ENCODE measurements at places on chromosomes 2 and 18. TPM values are rescaled to one million over a fixed set of nuclear protein-coding genes. Genes with fewer than 3 reads are reported as not detected.

- H3K27me3 ChIP-seq = no peaks in the 10 kb centered on the region
- peaks cover 15% of the 10 kb centered on the region for H3K36me3 ChIP-seq
- no peak overlapping the region for H3K4me3 ChIP-seq
- no peak for DNase-seq
- peak overlapping the region; percentile 85 for H3K27ac ChIP-seq
- peaks cover 18% of the 10 kb centered on the region for H3K4me1 ChIP-seq
Measured at GRCh38 chr2:232842689-232843088, 27.4 kb upstream of the SNORC start.

DNA sequence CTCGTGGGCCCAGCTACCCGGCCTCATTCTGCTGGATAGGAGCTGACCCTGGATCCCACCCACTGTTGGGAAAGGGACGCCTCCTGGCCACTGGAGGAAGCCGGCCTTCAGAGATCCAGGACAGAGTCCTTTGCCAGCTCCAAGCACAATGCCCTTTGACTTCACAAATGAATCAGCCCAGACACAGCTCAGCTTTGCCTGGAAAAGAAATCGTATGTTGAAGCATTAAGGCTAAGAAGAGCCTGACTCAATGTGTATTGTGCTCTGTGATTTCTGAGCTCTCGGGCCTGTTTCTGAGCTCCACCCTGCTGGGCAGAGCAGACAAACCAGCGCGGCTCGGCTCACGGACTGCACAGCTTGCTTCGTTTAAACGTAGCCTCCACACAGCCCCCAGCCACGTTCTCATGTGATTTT, 162.9 kb upstream of the APCDD1 start:
- no peaks in the 10 kb centered on the region for H3K27me3 ChIP-seq
- H3K4me3 ChIP-seq = no peak overlapping the region
- no peaks in the 10 kb centered on the region for H3K4me1 ChIP-seq

Gene RIT2
- total RNA-seq = not detected

Gene VWA3B
- total RNA-seq = 0.19 TPM

GRCh38 chr2:222218786-222219185, 80.0 kb downstream of the PAX3 start:
- no peak overlapping the region for H3K4me3 ChIP-seq
- H3K4me1 ChIP-seq = no peaks in the 10 kb centered on the region
- H3K36me3 ChIP-seq = no peaks in the 10 kb centered on the region
- no peak overlapping the region for H3K27ac ChIP-seq
- H3K27me3 ChIP-seq = no peaks in the 10 kb centered on the region

DNA sequence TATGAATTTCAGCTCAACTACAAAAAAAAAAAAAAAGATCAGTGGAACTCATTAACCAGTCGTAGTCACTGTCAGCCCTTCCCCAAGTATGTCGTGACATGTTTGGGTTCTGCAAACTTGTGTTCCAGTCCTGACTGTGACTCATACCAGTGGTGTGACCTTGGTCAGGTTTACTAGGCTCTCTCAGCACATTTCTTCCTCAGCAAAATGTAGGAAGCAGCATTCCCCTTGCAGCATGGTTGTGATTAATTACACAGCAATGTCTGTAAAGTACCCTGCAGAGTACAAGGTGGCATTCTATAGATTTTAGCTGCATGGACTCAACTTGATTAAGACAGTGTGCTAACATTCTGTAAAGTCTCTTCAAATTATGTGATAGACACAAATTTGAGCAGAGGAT, 156.9 kb downstream of the LAMA1 start:
- no peak overlapping the region for H3K4me3 ChIP-seq
- no peaks in the 10 kb centered on the region for H3K36me3 ChIP-seq
- H3K4me1 ChIP-seq = no peaks in the 10 kb centered on the region
- DNase-seq = no peak
- no peaks in the 10 kb centered on the region for H3K27me3 ChIP-seq

GRCh38 chr2:161905389-161906046, 168.5 kb downstream of the DPP4 start:
- peak overlapping the region; percentile 47 for H3K27ac ChIP-seq
- H3K4me1 ChIP-seq = peaks cover 11% of the 10 kb centered on the region
- no peaks in the 10 kb centered on the region for H3K36me3 ChIP-seq
- H3K4me3 ChIP-seq = no peak overlapping the region
- DNase-seq = peak; percentile 25

Gene AGPS
- 38.8 TPM for total RNA-seq

Gene SPDYA
- 1.5 TPM for total RNA-seq

GRCh38 chr2:29455200-29455860, 340.1 kb downstream of the CLIP4 start:
- peaks cover 13% of the 10 kb centered on the region for H3K27me3 ChIP-seq
- H3K4me1 ChIP-seq = no peaks in the 10 kb centered on the region
- DNase-seq = no peak

DNA sequence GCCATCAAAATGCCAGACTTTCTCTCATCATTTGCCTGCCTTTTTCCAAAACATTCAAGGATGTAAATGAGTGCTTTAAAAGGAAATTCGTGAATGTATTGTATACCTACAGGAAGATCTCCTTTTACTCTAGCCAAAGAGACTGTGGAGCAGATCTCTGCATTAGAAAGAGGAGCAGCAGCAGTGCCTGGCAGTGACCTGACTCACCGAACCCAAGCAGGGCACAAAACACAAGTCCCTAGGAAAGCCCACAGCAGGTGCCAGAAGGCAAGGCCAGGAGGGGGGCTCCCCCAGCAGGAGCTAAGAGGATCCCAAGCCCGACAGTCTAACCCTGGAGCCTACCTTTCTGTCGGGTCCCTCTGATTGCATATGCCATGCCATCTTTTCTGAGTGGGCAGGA, 47.9 kb downstream of the L3MBTL4 start:
- peaks cover 5% of the 10 kb centered on the region for H3K4me1 ChIP-seq
- no peak for DNase-seq
- no peaks in the 10 kb centered on the region for H3K36me3 ChIP-seq
- H3K27me3 ChIP-seq = no peaks in the 10 kb centered on the region
- H3K27ac ChIP-seq = no peak overlapping the region

Gene FAM228B
- 18.0 TPM for total RNA-seq

GRCh38 chr2:236636261-236636660, 66.6 kb downstream of the ACKR3 start:
- no peak for DNase-seq
- H3K27ac ChIP-seq = no peak overlapping the region
- no peaks in the 10 kb centered on the region for H3K4me1 ChIP-seq
- H3K4me3 ChIP-seq = no peak overlapping the region
- peaks cover 11% of the 10 kb centered on the region for H3K27me3 ChIP-seq

- no peak for DNase-seq
- H3K4me3 ChIP-seq = no peak overlapping the region
Measured at GRCh38 chr2:37459095-37459981, 114.9 kb downstream of the QPCT start.

Gene TLX2
- 2.4 TPM for total RNA-seq

Gene COL3A1
- total RNA-seq = not detected

- no peaks in the 10 kb centered on the region for H3K4me1 ChIP-seq
- H3K4me3 ChIP-seq = no peak overlapping the region
- no peak overlapping the region for H3K27ac ChIP-seq
- DNase-seq = no peak
Measured at GRCh38 chr18:58239879-58240278, 195.9 kb downstream of the NEDD4L start.

Gene IL1RN
- 18.5 TPM for total RNA-seq

- H3K27ac ChIP-seq = no peak overlapping the region
- DNase-seq = no peak
- H3K4me3 ChIP-seq = peak overlapping the region; percentile 53
- peaks cover 14% of the 10 kb centered on the region for H3K4me1 ChIP-seq
- H3K36me3 ChIP-seq = no peaks in the 10 kb centered on the region
Measured at GRCh38 chr18:31497404-31497835, 557 bp upstream of the DSG2 start.

GRCh38 chr18:1774261-1774660, 797.0 kb downstream of the METTL4 start:
- no peak overlapping the region for H3K27ac ChIP-seq
- H3K36me3 ChIP-seq = no peaks in the 10 kb centered on the region
- no peak overlapping the region for H3K4me3 ChIP-seq
- no peaks in the 10 kb centered on the region for H3K4me1 ChIP-seq
- no peak for DNase-seq
- H3K27me3 ChIP-seq = no peaks in the 10 kb centered on the region

GRCh38 chr2:232633413-232634205, at the start of gene EFHD1:
Gene EFHD1, plus strand, starts transcription at chr2:232633604. Its CDS starts 101 bp downstream, at chr2:232633705.
- H3K36me3 ChIP-seq = no peaks in the 10 kb centered on the region
- H3K4me1 ChIP-seq = peaks cover 5% of the 10 kb centered on the region
- H3K27me3 ChIP-seq = peaks cover 53% of the 10 kb centered on the region
- H3K4me3 ChIP-seq = peak within 1 kb of the TSS; percentile 73

Gene PAX8
- 3.0 TPM for total RNA-seq

DNA sequence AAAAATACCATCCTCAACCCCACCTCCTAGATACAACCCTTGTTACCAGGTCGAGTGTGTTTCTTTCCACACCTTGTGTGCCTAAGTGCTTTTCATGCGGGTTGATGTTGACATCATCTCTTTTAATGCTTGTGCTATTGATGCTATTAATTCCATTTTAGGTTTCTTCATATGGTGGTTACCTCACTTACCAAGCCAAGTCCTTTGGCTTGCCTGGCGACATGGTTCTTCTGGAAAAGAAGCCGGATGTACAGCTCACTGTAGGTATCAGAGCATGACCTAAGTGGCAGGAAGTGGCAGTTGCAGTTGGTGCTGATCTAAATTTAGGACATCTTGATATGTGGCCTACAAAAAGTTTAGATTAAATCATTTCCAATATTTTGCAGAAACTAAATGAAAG, 149.9 kb upstream of the TTC39C start:
- no peak overlapping the region for H3K4me3 ChIP-seq
- no peaks in the 10 kb centered on the region for H3K27me3 ChIP-seq
- H3K36me3 ChIP-seq = no peaks in the 10 kb centered on the region
- H3K4me1 ChIP-seq = peaks cover 48% of the 10 kb centered on the region
- DNase-seq = peak; percentile 12
- H3K27ac ChIP-seq = peak overlapping the region; percentile 89

Gene DSG4
- total RNA-seq = not detected

DNA sequence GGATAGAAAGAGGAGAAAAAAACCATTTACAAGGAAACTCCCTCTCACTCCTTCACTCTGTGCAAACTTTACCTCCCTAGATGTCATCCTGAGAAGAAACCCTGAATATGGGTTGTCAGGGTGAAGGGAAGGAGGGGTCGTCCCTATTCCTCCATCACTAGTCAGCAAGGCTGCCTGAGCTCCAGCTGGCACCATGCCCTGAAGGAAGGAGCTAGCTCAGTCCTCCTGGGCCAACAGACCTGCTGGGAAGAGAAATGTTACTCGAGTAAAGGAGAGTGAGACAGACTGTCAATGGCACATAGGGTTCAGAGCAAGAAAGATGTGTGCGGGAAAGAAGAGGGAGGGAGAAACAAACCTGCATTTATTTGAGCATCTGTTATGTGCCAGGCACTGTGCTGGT, 18.3 kb upstream of the EPAS1 start:
- H3K27ac ChIP-seq = no peak overlapping the region
- no peaks in the 10 kb centered on the region for H3K36me3 ChIP-seq
- no peak for DNase-seq

GRCh38 chr2:9258953-9259399, 52.4 kb downstream of the ASAP2 start:
- H3K36me3 ChIP-seq = no peaks in the 10 kb centered on the region
- H3K27me3 ChIP-seq = no peaks in the 10 kb centered on the region
- DNase-seq = no peak
- H3K4me1 ChIP-seq = peaks cover 8% of the 10 kb centered on the region

Gene CYP27C1
- total RNA-seq = not detected

Gene C2orf92
- 15.2 TPM for total RNA-seq

GRCh38 chr2:136436936-136437335, 319.0 kb upstream of the CXCR4 start:
- H3K27ac ChIP-seq = no peak overlapping the region
- peaks cover 8% of the 10 kb centered on the region for H3K27me3 ChIP-seq
- H3K36me3 ChIP-seq = no peaks in the 10 kb centered on the region
- DNase-seq = no peak

DNA sequence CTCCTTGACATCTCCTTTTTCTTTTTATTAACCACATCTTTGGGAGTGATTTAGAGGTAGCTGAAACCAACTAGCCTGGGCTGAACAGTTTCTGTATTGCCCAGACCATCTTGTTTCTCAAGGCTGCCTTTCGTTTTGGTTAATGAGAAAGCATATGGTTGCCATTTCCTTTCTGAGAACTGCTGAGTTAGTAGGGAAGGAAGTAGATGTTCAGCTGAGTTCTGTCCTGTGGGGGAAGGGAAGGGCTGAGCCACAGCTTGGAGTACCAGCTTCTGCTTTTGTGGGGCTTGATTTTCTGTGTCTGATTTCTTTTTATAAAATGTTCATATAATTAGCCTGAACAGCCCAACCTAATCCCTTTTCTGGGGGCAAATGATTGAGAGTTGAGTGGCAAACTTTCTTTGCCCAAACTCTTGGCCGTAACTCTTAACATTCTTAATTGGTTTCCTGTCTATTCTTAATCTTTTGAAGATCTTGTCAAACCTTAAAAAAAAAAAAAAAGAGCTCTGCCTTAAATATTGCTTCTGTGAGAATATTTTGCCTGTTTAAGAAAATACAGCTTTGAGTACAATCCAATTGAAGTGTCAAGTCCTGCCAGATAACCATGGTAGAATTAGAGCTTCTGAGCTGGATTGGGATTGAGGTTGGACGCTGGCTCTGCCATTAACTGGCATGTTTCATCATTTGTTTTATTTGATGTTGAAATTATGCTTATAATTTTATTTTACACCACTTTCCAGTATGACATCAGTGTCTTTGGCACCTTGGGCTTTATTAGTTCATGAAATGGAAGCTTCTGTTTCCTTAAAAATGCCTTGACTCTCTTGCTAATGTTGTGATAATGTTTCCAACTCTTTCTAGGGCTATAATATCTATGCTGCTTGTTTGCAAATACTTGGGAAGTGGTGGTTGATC, 1.9 kb upstream of the NABP1 start:
- H3K27ac ChIP-seq = peak overlapping the region; percentile 99
- peaks cover 54% of the 10 kb centered on the region for H3K4me1 ChIP-seq
- peak; percentile 67 for DNase-seq
- peaks cover 6% of the 10 kb centered on the region for H3K36me3 ChIP-seq
- peak overlapping the region; percentile 97 for H3K4me3 ChIP-seq

- H3K4me1 ChIP-seq = no peaks in the 10 kb centered on the region
- no peak overlapping the region for H3K4me3 ChIP-seq
- no peaks in the 10 kb centered on the region for H3K27me3 ChIP-seq
- H3K36me3 ChIP-seq = no peaks in the 10 kb centered on the region
- DNase-seq = no peak
Measured at GRCh38 chr18:8221452-8221851, 387.8 kb upstream of the RAB12 start.

- H3K27ac ChIP-seq = no peak overlapping the region
- peaks cover 5% of the 10 kb centered on the region for H3K4me1 ChIP-seq
- H3K4me3 ChIP-seq = no peak overlapping the region
- no peaks in the 10 kb centered on the region for H3K36me3 ChIP-seq
Measured at GRCh38 chr2:177675825-177676224, 283.3 kb downstream of the AGPS start.

Data from activated T-cell treated with anti-CD3 and anti-CD28 coated beads, Interleukin-2, amount 50 U/mL, for 72 hours (primary cell).